Memory B cell (primary cell): ENCODE measurements at places on chromosomes 16 and 17.

DNA sequence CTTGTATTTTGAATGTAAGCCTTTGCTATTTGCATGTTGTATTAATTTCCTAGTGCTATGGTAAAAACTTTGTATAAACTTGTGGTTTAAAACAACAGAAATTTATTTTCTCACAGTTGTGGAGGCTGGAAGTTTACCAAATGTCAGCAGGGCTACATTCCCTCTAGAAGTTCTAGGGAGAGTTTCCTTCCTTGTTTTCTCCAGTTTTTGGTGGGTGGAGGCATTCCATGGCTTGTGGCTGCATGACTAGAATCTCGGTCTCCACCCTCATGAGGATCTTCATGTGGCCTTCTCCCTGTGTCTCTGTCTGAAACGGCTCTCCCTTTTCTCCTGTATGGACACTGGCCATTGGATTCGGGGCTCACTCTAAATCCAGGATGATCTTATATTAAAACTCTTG lies 482.2 kb upstream of the GOT2 start:
- no peak for DNase-seq

DNA sequence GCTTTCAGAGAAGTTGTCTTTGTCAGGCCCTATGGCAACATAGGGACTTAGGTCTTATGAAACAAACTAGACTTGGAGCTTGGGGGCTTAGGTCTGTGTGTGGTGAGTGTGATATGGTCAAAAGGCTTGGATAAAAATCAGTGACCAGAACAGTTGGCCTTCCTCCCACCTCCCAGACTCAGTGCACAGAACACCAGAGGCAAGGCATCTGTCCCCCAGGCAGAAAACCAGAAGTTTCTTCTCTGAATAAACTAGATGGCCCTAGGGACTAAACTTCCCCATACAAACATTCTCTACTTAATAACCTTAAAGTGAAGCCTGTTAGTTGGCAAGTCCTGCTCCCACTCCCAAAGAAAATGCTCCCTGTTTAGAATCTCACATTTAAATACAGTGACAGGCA lies 39.2 kb upstream of the PMFBP1 start:
- DNase-seq = no peak

DNA sequence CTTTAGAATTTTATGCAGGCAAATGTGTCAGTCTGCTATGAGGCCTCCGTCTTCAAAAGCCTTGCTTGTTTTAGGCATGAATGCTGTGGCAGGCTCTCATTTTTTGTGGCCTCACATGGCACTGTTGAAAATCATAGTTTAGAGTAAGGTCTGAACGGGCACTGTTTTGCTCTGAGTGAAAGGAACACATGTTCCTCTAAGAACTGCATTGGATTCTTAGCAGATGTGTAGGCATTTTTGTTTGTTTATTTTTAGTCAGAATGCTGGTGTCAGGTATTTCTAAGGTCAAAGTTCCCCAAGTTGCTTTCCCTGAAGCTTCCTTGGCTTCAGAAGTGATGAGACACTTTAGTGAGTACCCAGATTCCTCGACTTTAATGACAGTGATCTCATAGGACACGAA lies 173.7 kb downstream of the HS3ST3B1 start:
- no peak for DNase-seq

GRCh38 chr16:64428463-64429113 lies 693.3 kb downstream of the CDH11 start:
- no peak for DNase-seq

- no peak for DNase-seq
Observed at GRCh38 chr17:82772026-82772425, 20.2 kb downstream of the TBCD start.
